ENCODE measurements at places on chromosomes 12 and 14. TPM values are rescaled to one million over a fixed set of nuclear protein-coding genes. Genes with fewer than 3 reads are reported as not detected.

The P2RX2 gene
- total RNA-seq, result not detected

The ANO2 gene
- not detected for total RNA-seq

The A2ML1 gene
- total RNA-seq, result not detected

The STAC3 gene
- 2.0 TPM for total RNA-seq

The TIMM9 gene
- total RNA-seq, result 33.1 TPM

The LYZ gene
- 72.9 TPM for total RNA-seq

The TSHR gene
- total RNA-seq, result not detected

The DDX55 gene
- total RNA-seq, result 37.1 TPM

The IRF9 gene
- total RNA-seq, result 262 TPM

The OR6C75 gene
- not detected for total RNA-seq

The CLMN gene
- total RNA-seq, result 0.67 TPM

DNA sequence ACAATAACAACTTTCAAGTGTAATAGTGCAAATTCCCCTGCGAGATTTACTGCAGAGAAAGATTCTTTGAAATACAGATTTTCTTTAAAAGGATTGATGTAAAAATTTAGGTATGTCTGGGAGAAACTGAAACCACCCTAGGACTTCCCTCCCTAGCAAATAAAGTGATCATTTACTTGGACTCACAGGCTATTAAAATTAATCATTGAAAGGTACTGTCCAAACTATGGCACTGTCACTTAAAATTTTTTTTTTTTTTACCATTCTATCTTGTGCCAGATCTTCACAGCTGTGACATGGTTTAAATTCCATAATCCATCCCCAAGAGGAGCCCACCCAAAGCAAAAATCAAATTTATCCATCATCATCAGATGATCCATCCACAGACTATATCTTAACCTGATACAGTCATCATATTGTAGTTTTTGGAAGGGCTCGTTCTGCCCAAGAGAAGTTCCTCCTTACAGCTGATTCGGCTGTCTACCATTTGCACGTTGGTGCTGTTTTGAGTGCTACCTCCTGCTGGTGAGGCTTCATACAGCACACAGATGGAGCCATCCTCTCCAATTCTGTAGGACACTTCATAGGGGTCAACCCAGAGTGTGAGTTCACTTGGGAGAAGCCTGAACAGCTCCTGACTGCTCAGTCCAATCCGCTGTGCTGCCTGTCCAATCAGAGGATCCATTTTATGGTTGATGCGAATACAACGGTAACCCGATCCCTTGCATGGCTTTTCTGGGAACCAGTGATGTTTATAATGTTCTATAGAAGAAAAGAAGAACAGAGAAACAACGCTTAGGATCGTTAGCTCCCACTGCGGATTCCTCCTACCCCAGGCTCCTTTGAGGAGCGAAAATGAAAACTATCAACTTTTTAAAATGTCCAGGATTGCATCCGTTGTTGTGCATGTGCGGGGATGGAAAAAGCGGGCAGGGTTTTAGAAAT is 1.7 kb downstream of the BTG1 start:
- peak; percentile 89 for DNase-seq

DNA sequence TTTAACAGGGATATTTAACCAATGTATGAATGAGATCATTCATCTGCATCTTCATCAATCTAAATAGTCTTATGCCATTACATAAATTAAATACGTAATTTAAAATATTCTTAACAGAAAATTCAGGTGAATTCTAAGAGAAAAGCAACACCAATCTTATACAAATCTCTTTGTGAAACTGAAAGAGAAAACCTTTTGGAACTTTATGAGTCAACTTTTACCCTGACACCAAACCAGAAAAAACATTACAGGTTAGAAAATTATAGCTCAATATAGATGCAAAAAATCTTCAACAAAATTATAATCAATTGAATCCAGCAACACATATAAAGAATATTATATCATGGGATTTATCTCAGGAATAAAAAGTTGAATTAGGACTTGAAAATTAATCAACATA is 3.4 kb downstream of the GLIPR1L1 start:
- no peak for DNase-seq

DNA sequence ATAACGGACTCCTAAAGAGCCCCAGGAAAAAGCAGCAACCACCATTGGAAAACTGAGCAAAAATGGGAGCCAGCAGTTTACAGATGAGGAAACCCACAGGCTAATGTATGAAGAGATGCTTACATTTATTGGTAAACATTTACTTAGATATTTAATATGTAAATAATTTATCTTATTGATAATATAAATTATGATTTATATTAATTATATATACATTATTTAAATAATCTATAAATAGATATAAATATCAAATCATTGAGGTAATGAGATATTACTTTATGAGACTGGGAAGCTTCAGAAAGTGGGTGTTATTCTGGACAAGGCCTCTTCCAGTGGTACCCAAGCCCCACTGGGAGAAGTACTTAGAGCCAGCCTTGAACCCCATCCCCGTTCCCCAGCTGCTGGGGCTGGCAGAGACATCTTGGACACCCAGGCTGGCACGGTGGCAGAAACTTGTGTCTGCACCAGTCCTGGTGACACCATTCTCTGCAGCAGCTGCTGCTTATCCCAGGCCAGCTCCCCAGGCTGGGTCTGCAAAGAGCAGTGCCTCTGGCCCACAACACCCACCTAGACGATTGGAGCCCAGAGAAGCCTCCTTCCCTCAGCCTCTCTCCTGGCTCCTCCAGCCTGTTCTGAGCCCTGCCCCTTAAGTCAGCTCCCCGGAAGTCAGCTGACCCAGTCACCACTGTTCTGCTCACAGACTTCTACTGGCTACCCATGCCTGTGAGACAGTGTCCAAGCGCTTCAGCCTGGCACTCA is 25.9 kb downstream of the ISCA2 start:
- DNase-seq, result no peak

DNA sequence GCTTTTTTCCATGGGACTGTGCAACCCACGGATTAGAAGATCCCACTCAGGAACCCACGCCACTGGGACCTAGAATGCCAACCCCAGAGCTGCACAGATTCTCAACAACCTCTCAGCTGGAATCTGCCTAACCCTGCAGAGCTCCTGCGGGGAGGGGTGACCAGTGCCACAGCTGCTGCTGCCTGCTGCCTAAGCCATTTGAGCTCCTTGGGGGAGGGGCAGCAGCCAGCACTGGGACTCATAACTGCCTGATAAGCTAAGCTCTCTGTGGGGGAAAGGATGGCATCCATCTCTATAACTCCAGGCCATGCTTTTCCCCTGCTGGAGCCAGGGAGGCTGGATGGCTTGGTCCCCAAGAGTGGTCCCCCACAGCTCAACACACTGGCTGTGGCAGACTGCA is 182.8 kb downstream of the SLC5A8 start:
- DNase-seq, result no peak

DNA sequence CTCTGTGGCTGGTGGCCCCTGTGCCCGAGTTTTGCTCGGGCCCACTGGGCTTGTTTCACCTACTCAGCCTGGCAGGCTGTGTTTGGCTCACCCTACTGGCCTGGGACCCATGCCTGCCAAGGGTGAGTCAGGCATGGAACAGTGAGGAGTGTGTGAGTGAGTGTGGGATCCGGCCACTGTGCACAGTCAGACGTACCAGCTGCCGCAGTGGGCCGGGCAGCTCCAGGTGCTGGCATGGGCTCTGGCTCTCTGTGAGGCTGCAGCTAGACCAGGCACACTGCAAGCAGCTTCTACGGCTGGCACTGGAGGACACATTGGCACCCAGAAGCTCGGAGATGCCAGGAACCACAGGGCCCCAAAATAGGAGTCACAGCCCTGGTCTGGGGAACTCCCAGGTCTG is 40.6 kb downstream of the HSD17B6 start:
- DNase-seq, result no peak

DNA sequence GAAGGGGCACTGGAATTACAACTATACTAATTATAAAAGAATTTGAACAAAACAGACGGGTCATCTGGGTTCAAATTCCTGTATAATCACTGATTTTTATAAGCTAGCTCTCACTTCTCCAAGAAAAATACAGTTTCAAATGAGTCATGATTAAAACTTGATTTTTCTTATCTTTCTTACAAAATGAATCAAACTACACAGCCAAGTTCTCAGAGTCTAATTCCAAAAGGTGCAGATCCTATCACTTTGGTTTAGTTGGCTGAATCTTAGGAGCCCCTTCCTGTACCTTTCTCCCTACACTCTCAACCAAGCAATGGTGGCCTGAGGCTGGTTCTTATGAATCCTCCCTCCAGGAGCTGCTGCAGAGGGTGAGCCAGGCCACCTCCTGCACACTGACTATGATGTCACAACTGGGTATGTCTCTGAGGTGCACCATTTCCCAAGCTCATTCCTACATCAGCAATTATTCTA is 43.8 kb upstream of the BMP4 start:
- DNase-seq, result no peak

DNA sequence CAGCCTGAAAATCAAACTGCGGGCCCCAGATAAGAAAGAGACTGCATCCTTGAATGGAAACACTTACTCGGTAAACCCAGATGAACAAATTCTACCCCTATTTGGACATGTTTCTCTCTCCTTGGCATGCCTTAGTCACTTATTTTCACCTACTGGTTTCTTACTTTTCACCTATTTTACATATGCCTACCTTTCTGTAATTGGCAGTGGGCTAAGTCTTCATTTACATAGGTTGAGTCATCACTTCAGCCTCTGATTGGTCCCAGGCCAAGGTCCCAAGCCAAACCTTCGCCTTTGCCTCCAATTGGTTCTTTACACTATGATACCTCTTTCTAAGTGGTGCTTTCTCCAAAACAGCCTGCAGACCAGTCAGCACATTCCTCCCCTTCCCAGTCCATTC is 111.3 kb downstream of the DYRK2 start:
- no peak for DNase-seq

- DNase-seq, result no peak
Observed at GRCh38 chr12:74426091-74426490, 111.5 kb upstream of the ATXN7L3B start.

GRCh38 chr14:104149617-104150135 is 11.3 kb downstream of the KIF26A start:
- DNase-seq, result no peak

GRCh38 chr12:109029411-109029810 is 8.5 kb upstream of the SVOP start:
- DNase-seq, result no peak

DNA sequence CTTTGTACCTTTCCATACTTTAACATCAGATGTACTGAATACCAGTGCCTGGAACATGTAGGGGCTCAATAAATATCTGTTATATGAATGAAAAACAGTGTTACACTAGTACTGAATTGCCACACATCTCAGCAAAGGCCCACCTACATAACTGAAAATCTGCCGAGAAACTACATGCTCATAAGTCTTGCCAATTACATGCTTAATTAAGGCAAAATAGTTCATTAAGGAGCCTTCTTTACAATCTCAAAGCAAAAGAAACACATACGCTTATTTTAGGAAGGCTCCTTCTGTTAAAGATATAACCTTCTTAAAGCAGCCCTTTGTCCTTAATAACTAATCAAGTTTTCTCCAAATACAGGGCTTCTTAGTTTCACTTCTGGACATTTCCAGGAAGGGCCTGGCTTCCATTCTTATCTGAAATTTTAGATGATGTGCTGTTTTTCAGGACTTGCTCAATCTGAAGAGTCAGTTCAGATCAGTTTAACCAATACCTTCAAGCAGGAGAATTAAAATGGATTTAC is 11.5 kb downstream of the LIMA1 start:
- no peak for DNase-seq

- no peak for DNase-seq
Observed at GRCh38 chr12:104648756-104649155, 192.0 kb downstream of the CHST11 start.

- DNase-seq, result no peak
Observed at GRCh38 chr14:47526591-47527244, 148.7 kb downstream of the MDGA2 start.

DNA sequence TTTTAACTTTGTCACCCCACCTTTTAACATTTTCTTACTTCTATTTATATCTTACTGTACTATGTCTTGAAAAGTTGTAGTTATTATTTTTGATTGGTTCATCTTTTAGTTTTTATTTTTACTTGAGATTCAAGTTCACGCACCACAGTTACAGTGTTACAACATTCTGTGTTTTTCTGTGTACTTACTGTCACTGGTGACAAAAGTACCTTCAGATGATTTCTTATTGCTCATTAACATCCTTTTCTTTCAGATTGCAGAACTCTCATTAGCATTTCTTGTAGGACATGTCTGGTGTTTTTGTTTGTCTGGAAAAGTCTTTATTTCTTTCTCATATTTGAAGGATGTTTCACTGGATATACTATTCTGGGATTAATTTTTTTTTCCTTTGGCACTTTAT is 289.9 kb downstream of the BCAT1 start:
- no peak for DNase-seq

DNA sequence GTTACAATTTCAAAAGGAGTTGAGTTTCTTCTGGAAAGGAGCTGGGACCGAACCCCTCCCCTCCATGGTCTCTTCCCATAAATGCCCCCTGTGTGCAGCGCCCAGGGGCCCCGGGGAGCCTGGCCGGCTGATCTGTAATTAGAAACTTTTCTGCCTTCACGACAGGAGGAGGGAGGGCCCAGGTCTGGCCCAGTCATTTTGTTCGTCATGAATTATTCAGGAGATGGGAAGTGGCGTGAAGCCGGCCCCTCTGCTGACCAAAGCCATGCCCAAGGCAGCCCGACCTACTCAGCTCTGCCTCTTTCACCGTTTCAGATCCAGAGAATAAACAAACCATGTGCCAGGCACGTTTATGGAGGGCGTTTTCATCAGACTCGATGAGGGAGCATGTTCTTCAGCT is 33.3 kb upstream of the MSI1 start:
- DNase-seq, result no peak

- DNase-seq, result no peak
Observed at GRCh38 chr12:113725557-113725876, 240.6 kb downstream of the RBM19 start.

DNA sequence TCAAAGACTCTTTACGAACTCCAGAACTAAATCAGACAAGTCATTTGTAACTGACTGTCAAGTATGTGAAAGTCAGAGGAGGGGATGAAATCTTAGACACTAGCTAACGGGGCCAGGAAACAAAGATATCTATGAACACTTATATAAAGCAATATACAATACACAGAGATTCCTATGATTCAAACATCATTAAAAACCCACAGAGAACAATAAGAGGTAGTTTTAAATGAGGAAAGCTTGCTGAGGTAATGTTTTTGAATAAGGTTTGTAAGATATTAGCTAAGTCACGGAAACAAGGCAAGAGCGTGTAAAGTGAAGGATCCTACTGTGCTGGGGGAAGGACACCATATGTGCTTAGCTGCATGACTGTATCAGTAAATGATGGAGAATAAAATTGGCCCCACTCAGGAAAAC is 36.7 kb downstream of the SAV1 start:
- DNase-seq, result no peak

DNA sequence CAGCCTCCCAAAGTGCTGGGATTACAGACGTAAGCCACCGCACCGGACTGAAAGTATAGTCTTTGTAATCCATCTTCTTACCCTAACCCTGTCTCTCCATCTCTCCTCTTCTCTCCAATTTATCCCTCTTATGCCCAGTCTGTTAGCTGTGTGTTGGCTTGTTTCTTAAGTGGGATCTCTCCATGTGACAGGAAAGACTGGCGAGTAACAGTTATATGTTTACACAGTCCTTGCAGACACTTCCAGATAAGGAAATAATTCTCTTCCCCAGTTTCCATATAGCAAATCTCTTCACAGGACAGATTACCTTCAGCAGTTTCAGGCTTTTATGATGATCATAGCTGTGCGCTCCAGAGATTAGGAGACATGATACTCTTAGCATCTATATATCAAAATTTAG is 16.0 kb upstream of the DIP2B start:
- no peak for DNase-seq

GRCh38 chr12:90990611-90991010 is 14.2 kb downstream of the EPYC start:
- no peak for DNase-seq
